ENCODE measurements at places on chromosomes 2 and 18.

DNA sequence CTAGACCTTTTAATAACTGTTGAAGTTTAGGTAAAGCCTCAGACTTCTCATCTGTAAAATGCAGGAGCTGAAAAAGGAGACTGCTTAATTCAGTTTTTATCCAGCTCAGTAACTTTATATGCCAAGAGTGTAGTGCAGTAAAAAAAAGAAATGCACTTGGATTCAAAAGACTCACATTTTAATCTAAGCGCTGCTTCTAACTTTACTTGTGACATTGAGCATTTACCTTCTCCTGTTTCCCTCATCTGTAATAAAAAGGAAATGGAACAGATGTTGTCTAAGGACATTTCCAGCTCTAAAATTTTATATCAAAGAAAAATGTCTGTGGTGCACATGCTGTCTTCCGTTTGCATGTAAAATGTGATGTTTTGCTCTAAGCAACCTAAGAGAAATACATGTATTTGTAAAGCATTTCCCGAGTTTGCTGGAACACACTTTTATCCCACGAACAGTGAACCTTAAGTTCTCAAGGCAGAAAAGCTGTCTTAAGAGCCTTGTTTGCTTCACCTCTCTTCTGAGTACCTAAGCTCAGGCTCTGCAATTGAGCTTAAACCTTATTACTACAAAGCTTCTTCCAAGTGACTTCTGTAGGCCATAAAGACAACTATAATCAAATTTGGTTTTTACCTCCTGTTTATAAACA is 24.2 kb upstream of the TANK start:
- DNase-seq, result no peak

DNA sequence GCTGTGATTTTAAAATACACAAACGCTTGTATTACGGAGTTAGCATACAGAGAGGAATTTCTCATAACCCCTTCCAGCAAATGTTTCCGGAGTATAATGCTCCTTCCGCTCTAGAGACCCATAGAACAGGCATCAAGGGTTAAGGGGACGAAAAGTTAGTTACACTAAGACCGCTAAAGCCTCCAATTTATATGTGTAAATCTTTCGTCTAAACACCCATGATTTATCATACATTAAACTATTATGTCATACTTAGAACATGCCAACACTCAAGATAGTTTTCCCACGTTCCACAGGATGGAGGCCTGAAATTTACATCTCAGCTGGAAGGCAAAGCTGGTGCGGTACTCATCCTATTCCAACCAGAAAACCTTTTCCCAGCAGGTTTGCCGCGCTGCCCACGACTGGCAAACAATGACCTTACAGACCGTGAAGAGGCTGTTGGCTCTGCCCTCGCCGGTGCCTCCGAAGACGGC is 650 bp downstream of the ORMDL1 start:
- DNase-seq, result no peak

DNA sequence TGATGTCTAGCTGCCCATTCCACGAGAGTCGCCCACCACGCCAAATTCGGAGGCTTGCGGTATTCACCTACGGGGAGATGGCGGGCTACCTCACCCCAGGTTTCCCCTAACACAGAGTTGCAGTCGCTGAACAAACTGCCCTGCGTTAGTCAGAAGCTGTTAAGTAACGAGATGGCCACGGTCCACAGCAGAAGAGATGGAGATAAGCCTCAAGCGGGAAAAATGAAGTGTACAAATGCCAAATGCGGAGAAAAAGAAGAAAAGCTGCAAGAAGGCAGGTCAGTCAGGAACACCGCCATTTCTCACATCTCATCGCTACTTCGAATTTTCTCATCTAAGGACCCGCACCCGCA is 425 bp downstream of the ASB3 start:
- DNase-seq, result no peak

DNA sequence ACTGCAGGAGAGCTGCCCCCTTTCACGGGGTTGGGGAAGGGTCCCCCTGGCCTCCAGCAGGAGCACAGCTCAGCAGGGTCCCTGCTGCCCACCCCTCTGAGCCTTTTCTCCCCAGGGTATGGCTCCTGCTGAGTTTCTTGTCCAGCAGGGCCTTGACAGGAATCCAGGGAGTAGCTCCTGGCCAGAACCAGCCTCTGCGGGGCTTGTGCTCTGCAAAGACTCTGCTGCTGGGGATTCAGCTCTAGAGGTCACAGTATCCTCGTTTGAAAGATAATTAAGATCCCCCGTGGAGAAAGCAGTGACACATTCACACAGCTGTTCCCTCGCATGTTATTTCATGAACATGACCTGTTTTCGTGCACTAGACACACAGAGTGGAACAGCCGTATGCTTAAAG is 21.2 kb downstream of the FOSL2 start:
- no peak for DNase-seq

DNA sequence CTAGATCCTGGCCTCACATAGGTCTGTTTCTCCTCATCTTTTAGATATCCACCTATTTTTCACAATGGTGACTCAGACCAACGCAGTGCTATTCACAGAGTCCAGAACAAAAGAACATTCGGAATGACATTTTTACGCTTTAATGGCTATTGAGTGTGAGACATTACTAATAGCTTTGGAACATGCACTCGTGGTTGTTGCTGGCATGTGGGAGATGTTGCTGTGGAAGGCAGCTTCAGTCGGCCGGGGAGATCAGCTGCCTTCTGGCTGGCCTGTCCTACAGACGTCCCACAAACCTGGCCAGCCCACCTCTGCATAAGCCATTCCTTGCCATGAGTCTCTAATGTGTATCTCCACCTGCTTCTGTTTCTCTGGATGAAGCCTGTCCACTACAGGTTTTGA is 3.4 kb downstream of the MBP start:
- no peak for DNase-seq

DNA sequence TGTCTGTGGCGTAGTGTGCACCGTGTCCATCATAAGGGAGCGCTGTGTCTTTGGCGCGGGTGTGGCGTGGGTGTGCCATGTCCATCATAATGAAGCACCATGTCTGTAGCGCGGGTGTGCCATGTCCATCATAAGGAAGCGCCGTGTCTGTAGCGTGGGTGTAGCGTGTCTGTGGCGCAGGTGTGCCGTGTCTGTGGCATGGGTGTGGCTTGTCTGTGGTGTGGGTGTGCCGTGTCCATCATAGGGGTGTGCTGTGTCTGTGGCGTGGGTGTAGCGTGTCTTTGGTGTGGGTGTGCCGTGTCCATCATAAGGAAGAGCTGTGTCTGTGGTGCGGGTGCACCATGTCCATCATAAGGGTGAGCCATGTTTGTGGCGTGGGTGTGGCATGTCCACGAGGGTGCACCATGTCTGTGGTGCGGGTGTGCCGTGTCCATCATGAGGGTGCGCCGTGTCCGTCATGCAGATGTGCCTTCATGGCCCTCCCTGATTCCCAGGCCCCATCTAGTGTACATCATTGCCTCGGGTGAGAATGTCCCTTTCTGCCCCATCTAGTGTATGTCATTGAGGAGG is 275.0 kb downstream of the GBX2 start:
- DNase-seq, result no peak

DNA sequence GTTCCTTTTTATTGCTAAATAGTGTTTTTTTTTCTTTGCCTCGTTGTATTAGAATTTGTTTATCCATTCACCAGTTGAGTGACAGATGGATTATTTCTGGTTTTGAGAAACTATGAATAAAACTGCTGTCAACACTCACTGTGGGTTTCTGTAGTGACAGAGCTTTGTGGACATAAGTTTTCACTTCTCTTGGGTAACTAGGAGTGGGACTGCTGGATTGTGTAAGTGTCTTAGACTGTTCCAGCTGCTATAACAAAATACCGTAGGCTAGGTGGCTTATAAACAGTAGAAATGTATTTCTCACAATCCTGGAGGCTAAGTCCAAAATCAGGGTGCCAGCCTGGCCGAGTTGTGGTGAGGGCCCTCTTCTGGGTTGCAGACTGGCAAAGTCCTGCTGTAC is 71.9 kb downstream of the TNFRSF11A start:
- no peak for DNase-seq

DNA sequence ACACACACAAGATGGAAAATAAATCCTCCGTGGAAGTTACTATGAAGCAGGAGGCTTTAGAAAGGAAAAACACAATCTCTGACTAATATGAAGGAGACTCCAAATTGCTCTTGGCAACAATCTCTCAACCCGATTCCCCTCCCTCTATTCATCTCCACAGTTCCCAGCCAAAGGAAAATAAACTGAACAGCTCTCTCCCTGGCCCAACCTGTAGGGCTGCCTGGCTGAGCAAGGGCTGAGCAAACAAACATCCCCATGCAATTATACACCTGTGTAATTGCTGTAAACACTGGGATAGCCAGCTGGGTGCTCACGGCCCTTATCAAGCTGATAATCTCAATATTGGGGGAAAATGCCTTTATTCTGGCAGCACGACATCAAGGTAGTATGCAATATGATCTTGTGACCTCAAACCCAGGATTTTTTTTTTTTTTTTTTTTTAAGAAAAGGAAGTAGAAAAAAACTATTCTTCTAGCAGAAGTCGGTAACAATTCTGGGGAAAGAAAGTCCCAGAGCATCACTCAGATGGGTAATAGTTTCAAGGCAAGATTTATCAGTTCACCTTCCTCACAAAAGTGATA is 203.3 kb upstream of the SMAD2 start:
- DNase-seq, result no peak

- no peak for DNase-seq
Observed at GRCh38 chr18:49862656-49863385, 49.5 kb upstream of the ACAA2 start.

DNA sequence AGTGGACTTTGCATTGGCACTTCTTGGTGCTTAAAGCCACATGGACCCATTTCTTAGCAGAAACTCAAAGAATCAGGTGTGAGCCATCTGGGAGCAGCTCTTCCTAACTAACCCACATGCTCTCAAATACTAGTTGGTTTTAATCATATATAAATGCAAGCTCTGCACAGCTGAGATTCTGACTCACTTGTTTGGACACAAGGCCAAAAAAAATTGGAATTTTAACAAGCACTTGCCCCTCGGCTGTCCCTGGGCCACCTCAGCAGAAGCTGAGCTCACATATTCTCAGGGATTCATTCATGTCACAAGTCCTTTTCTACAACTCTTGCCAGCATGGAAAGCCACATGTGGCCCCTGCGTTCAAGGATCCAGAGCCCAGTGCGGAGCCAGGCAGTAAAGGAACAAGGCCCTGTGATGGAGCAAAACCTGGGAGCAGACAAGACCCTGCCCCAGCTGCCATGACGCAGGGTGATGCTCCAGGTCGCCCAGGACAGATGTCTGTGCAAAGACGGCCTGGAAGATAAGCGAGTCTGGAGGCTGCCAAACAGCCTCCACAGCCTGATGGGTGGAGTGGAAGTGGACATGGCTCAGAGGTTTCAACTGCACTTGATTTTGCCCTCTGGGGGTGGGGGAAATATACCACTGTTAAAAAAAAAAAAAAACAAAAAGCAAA is 266.5 kb downstream of the EIPR1 start:
- DNase-seq, result no peak

DNA sequence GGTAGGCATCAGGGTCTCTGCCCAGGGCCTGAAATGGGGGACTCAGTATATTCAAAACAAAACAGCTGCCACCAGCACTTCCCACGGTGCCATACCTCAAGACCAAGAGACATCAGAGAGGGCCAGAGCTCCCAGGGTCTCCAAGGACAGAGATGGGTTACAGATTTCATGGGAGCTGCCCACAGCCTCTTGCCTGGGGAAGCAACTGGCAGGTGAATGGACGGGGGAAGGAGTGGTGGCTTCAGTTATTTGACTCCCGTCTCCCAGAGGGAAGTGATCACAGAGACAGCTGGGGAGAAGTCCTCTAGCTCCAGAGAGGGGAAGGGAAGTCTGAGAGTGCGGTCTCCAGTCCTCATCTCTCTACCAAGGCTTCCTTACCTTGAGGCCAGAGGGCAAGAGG is 15.8 kb upstream of the SFXN5 start:
- DNase-seq, result no peak

DNA sequence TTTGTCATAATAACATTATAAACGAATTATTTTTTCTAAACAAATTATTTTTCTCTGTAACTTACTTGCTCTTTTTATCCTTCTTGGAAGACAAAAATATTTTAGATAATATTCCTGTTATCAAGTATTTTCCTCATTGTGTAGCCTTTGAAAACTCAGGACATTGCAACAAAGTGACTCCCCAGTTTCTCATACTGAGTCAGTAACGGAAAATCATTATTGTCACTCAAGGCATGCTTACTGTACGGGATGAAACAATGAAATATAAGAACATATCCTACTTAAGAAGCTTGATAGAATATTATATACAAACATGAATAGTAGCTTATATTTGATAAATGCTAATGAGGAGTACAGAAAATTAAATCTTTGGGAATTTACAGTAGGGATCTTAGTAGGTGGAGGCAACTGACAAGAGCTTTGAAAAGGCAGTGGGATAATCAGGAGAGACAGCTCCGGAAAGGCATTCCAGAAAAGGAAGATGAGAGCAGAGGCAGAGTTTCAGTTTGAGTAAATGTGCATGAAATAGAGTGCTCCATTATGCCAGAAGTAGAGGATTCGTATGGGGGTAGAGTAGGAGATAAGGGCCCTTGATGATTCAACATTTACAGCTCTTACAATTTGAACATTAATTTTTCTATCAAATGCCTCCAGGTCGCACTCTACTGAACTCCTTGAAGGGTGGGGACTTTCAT is 14.0 kb upstream of the YES1 start:
- no peak for DNase-seq

DNA sequence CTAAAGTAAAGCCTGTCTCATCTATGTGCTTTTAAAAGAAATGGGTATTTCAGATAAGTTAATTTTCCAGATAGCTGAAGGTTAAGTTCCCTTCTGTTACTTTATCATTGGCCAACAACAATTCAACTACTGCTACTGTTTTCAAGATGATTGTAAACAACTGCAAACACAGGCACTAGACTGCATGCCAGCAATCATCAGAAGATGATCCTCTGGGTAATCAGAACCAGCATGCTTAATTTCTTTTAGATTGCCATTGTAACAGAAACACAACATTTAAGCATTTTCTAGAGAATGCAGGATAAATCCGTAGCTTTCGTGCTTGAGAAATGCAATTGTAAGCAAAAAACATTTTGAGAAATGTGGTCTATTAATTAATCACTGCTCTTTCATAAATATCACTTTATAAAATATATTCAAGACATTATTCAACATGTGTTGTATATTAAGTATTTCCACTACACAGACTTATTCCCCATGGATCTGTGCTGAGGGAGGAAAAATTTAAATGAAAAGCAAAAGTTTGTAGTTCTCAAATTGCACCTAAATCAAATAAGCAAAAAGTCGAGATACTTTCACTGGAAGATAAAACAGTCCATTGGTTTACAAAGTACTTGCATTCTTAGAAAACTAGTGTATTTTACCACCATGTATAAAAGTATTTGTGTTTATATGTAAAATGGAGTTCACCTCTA is 133.7 kb downstream of the ATL2 start:
- DNase-seq, result no peak

DNA sequence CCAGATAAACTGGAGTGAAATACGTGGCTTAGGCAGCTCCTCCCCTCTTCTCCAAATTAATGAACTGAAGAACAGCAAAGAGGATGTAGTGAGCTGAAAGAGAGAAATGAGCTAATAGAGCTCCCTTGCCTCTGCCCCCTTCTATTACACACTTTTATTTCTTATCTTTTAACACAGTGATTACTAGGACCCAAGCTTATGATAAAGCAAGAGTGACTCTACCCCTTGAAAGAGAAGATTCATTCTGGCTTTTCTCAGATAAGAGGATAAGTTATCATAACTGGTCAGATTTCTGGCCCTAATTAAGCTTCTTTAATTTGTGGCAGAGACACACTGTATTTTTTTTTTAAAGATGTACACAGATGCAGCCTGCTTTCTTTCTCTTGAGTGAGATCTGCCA is 102.2 kb downstream of the MSTN start:
- DNase-seq, result no peak

GRCh38 chr18:31791817-31792579 is 31.3 kb upstream of the SLC25A52 start:
- no peak for DNase-seq

All from WTC11 (cell line).